NCI-H748 treated with DMSO at 0.1 percent for 48 hours (cell line): ENCODE measurements at places on chromosomes 4 and X.

DNA sequence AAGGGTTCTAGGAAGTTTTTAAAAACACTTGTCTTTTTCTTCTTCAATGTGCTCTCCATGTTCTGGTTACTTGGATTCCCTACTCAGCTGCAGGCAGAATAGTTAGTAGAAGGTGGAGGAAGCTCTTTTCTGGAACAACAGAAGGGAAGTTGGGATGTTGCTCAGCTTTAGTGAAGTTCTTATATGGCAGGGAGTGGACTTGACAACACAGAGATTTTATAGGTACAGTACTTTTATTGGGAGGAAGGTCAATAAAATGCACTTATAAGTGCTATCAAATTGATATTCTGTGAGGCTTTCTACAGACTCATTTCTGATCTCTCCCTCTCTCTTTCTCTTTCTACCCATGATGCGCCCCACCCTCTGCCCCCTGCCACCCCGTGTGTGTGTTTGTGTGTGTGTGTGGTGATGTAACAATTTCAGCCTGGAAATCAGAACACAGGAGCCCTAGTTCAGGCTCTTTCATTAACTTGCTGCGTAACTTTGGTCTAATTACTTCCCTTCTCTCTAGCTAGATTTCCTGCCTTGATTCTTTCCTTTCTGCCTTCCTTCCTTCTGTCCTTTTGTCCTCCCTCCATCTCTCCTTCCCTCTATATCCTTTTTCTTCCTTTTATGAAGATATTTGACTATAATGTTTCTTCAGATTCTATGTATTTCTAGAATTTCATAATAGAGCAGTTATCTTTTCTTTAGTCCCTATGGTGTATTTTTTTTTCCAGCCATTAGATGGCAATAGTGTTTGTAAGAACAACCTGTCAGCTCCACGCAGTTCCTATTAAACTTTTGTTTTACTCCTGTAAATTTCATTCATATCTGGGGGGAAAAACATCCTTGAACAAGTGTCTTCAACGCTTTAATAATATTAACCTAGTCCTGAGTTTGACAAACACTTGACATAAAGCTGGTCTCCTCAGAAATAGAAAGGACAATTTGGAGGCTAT, 37.1 kb downstream of the HEPH start:
- DNase-seq = no peak

DNA sequence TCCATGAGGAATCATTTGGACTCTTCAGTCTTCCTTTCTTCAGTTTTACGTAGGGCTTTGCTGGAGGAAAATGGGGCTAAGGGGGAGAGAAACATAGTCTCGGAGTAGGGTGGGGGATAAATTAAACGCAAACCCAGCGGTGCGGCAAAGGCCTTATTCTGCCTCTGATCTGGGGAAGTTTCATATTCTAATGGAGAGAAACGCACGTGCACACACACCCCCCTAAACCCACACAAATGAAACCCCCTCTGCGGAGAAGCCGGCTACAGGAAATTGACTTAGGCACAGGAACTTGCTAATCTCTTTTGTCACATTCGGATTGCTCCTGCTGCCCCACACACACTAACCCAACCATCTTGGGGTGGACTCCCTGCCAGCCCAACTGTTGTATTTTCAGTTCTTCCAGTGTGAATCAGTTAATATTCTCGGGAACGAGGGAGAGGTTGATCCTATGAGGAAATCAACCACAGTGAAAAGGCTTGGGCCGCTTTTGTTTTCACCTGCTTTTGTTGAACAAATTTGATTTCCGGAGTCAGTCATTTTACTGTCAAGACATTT, at the start of gene RHOH:
Gene RHOH (plus strand): TSS at position 308 of the 558 bp plus-strand sequence. CDS start 46,356 bp downstream, outside the sequence.
- no peak for DNase-seq

GRCh38 chrX:79169484-79169883, 25.0 kb downstream of the GPR174 start:
- no peak for DNase-seq

GRCh38 chr4:120922381-120923206, at the start of gene PRDM5:
PRDM5 (minus strand) TSS chr4:120922726; CDS start chr4:120922608, 118 bp downstream.
- DNase-seq = no peak

GRCh38 chrX:47644557-47645091, 5.7 kb downstream of the ELK1 start:
- DNase-seq = no peak

GRCh38 chr4:176393306-176394013, 73.7 kb downstream of the SPCS3 start:
- no peak for DNase-seq

DNA sequence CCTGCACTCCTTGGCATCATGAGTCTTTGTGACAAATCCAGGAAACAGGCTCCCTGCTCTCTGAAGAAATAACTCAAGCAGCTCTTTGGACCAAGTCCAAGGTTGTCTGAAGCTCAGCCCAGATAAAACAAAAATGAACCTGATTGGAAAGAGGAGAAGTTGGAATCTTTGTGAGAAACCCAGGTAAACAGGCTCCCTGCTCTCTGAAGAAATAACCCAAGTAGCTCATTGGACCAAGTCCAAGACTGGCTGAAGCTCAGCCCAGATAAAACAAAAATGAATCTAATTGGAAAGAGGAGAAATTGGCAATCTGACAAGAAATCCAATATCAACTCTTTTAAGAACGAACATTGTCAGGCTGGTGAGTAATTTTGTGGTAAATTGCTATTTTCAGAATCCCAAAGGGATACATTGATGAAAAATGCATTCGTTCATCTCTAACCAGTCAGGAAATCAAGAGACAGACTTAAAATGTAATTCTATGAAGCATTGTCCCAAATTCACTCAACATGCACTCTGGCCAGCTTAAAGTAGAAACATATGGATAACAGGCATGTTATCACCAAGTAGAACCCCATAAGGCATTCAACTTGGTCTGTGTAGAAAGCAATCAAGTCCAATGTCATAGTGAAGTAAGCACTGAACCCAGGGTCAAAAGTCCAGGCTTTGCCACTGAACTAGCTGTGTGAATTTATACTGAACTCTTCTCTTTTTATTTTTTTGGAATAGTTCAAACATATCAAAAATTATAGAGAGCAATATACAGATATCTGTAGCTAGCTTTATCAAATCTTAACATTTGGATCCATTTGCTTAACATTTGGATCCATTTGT, 16.8 kb upstream of the NFXL1 start:
- no peak for DNase-seq

DNA sequence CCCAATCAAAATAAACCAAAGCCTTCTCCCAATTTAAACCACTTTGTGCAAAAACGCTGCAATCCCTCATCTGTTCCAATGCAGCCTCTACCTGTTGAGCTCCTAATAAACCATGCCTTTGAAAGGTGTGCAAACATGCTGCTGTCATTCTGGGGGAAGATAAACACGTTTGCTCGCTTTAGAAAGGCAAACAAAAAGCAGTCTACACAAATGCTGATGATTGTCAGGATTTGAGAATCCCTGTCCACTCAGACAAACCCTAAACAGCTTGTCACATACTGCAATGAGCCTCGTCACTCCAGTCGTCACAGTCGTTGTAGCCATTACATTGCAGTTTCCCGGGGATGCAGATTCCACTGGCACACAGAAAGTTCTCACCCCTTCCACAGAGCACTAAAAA, 145.2 kb downstream of the CORIN start:
- no peak for DNase-seq

DNA sequence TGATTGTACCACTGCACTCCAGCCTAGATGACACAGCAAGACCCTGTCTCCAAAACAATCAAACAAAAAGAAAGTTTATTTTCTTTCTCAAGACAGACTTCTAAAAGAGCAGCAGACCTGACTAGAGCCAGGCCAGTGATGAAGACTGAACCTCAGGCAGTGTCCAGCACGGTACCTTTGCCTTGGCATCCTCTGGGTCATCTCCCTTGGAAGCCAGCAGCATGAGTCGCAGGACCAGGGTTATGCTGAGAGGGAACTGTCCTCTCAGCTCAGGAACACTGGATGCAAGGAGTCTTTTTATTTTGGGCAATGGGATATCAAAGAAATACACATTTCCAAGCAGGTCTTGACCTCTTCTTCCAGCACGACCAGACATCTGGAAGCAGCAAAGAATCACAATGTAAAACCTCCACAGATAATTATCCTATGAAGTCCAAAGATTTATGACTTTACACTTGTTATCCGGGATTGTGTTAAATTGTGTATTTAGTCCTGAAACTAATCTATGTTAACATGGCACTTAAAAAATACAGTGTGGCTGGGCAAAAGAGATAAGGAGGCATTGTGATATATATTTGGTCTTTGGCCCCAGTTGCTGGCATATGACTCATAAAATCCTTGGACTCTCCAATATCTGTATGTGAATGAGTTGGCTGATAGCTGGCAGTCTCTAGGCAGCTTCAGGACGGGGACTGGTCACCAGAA, 66.0 kb upstream of the DDX60 start:
- no peak for DNase-seq

DNA sequence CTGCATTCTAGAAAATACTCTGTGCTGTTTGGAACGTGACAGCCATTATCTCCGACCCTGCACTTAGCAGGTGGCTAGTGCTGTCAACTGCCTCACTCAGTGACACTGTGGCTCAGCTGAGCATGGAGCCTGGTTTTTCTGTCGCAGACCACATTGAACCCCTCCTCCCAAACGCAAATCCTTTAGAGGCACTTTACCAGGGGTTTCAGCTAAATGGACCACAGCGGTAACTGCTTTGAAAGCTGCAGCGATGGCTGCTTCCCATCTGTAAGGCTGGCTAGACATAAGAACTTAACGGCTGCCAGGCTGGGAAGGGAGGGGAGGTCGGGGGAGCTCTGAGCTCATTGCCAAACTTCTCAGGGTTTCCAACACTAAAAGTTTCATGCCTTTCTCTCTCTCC, 8.1 kb downstream of the SLC34A2 start:
- no peak for DNase-seq

DNA sequence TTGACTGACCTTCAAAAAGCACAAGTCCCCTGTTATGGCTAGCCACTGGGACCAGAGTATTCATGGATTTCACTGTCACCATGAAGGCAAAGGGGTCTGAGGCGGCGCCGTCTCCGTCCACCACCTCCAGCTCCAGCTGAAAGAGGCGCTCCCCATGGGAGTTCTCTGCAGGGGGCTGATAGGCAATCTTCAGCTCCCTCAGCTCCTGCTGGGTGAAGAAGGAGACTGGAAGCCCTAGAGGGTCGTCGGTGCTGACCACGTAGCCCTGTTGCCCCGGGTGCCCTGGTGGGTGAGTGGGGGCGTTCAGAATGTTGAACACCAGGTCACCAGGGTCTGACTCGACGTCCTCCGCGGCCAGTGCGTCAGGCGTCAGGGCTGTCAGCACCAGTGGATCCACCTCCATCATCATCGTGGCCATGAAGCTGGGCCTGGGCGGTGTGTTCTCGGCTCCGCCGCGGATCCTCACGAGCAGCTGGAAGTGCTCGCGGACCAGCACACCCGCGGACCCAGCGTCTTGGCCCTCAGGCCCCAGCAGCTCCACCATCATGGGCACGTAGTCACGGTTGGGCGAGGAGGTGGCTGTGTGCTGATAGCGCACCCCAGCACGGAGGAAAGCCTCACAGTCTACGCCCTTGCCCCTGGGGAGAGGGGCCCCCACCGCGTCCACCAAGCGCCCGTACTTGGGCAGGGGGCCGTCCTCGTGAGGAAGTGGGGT, 987 bp downstream of the FREM3 start:
- no peak for DNase-seq

- no peak for DNase-seq
Observed at GRCh38 chrX:129754056-129755024, 15.6 kb downstream of the XPNPEP2 start.

DNA sequence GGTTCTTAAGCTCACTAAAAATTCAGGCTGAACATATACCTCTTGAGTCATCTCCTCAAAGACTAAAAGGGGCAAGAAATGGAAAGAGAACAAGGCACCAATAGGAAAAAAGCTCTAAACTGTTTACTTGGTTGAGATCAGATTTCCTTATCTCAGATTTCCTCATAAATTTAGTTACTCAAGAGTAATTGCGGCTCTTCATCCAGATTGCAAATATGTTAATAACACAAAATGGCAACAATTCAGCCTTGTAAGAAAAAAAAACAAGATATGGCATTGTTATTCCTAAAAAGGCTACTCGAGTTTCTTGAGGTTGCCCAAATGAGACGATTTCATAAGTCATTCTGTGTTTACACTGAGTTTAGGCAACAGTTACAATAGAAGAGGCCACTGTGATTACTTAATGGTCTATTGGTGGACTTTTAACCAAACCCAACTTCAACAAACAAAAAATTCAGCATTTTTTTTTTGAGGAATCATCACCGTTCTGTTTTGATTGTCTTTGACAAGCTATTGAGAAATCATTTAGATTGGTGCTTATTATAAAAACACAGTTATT, 97.9 kb upstream of the PDHA1 start:
- no peak for DNase-seq

- DNase-seq = no peak
Observed at GRCh38 chr4:94757192-94758140, at the start of gene BMPR1B. BMPR1B (plus strand) TSS chr4:94757955; CDS start chr4:95104425, 346,470 bp downstream.

DNA sequence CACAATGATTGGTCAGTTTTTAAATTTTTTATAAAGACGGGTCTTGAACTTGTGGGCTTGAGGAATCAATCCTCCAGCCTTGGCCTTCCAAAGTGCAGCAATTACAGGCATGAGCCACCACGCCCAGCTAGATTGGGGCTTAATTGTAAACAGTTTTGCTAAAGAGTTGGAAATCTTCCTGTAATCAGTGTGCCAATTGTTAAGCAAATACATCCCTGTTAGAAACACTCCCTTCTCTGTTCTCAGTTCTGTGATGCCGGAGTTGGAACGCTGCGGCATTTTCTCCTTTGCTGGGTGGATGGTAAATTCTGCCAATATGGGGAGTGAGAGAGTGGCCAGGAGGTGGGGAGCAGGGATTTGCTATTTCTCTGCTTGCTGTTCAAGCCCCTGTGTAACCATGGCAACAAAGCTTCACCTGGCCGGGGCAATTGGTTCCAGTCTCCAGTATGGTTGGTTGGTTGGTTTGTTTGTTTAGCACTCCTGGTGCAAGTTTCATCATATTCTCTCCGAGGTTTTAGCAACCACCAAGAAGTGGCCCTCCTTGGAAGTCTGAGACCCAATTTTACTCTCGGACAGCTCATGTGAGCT, 3.0 kb upstream of the SPATA4 start:
- DNase-seq = peak; percentile 7

GRCh38 chr4:136637071-136637777, 895.1 kb downstream of the PCDH18 start:
- DNase-seq = no peak

- DNase-seq = no peak
Observed at GRCh38 chrX:74465424-74465823, 44.1 kb downstream of the SLC16A2 start.

GRCh38 chr4:5758741-5759140, 47.7 kb downstream of the EVC start:
- DNase-seq = no peak

DNA sequence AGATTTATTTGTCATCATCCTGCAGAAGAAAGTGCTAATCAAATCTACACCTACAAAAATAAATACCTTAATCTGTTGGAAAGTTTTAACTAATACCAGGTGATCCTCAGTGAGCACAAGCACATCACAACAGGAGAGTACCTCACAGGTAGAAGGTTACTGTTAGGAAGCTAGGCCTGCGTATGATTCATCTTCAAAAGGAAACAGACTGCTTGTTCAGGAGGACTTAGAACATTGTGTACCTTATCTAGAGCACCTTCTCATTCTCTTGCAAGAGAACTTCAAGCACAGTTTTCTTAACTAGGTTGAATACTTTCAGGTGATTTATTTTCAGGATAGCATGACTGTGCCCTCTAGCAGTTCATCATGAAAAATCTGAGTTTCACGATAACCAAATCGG, 54.2 kb downstream of the MND1 start:
- DNase-seq = no peak
